ENCODE measurements at places on chromosomes 7 and 10. TPM values are rescaled to one million over a fixed set of nuclear protein-coding genes. Genes with fewer than 3 reads are reported as not detected.

GRCh38 chr7:27964820-27965219 is 215.8 kb downstream of the JAZF1 start:
- no peak for DNase-seq

- no peak for DNase-seq
Observed at GRCh38 chr7:113122744-113123143, 4.4 kb upstream of the SMIM30 start.

- DNase-seq = no peak
Observed at GRCh38 chr10:21530641-21531040, 3.4 kb upstream of the MLLT10 start.

DNA sequence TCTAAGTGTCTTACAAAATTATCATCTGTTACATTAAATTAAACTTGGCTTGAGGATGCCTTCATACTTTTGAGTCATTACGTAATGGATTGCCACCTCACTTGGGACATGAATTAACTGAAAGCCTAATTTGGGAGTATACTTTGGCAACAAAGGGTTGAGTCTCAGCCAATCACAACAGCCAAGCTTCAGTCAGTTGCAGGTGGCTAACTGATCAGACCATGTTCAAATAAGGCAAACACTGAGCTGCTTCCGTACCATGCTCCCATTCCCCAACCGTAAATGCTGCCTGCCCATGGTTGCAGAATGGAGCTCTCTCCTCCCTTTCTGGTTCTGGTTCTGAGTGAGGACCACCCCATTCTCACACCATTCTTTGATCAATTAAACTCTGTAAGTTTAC is 92.9 kb upstream of the STK17A start:
- no peak for DNase-seq

DNA sequence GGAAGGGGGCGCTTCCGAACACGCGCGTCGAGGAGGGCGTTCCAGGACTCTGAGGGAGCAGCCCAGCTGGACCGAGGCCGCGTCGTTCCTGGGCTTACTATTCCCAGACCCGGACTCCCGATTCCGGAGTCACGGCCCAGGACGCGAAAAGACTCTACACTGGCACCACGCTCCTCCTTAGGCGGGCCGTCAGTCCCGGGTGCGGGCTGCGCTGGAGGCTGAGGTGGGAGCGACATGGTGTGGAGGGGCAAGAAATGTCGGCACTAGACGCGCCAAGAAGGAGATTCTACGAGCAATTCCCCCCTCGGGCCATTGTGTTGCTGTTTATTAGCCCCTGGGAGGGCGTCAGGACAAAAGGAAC is 584 bp upstream of the RUNDC3B start:
- DNase-seq = no peak

DNA sequence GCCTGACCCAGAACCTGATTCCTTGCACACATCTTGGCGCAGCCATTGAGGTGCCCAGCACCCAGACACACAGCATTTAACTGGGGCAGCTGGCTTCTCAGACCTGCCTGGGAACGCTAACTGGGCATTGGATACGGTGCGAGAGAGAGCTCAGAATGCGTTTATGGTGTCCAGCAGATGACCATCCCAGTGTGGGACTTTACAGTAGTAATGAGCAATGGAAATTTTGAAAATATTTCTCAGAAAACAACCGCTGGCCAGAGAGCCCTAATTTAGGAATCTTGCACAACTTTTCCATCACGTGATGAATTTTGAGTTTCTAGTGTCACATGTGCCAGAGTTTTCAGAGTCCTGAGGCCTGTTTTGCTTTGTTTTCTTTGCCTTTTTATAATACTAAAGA is 78.2 kb upstream of the SEC61G start:
- no peak for DNase-seq

- no peak for DNase-seq
Observed at GRCh38 chr10:76433161-76434005, 1002.0 kb downstream of the LRMDA start.

DNA sequence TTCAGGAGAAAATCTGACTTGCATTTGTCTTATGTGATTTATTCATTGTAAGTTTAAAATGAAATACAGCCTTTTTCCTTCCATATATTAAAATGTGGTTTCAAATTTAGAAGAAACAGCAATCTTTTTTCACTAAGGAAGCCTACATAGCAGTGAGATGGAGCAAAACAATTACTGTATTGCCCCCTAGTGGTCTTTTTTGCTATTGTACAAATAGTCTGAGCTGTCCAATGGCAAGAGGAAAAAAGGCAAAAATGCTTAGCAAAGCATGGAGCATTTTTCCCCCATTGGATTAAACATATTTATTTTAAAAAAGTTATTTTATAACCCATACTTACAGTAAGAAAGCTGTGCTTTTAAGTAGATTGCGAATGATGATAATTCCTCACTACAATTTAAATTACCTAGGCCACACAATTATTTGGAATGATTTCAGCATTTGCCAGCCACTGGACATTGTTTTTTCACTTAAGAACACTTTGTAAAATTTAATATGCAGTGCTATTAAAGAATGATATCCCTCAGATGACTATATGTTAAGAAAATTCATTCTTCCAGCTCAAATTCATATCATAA is 119.5 kb downstream of the CPED1 start:
- peak; percentile 68 for DNase-seq

DNA sequence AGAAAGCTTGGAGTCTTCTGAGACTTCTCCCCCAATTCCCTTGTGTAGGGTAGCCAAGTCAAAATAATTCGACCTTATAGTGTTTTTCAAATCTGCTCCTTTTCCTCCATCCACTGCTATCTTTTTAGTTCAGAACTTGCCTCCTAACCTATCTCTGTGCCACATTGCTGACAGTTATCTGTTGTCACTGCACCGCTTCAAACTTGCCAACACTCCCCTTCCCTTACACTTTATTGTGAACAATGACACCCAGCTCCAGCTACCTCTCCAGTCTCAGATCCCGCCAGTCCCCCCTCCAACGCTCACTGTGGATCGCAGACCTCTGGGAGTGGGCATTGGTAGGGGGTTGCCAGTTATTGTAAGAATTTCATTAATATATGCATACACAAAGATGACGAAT is 16.3 kb upstream of the HPS1 start:
- DNase-seq = no peak

GRCh38 chr7:69781412-69781846 is 183.2 kb downstream of the AUTS2 start:
- DNase-seq = no peak

DNA sequence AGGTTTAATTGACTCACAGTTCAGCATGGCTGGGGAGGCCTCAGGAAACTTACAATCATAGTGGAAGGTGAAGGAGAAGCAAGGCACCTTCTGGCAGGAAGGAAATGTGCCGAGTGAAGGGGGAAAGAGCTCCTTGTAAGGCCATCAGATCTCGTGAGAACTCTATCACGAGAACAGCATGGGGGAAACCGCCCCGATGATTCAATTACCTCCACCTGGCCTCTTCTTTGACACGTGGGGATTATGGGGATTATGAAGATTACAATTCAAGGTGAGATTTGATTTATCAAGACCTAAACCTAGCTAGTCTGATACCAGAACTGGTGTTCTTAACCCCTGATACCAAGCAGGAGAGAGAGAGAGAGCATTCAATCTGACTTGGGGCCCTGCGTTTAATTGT is 258.7 kb downstream of the PTEN start:
- DNase-seq = no peak

UNCX gene
- not detected for total RNA-seq

Measured in glomerular endothelial cell (primary cell).